Right renal pelvis (tissue), 4 donors: ENCODE measurements at places on chromosomes 12 and 14.
A peak's percentile ranks its signal among the peaks of the same experiment; 100 is the strongest.

DNA sequence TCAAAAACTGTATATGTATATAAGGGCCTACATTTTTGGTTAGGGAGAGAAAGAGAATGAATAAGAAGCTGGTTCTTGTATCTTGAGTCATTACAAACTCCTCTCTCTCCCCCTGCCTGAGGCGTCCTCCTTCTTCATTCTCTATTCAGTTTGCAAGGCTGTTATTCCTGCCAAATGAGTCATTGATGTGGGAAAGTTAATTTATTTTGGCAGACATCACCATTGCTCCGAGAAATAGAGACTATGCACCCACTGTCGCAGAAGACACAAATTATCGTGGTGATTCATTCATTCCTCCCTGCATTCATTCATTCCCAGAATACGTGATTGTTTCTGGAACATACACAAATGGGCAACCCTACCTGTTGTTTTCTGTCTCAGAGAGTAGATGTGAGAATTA lies 112.5 kb upstream of the MED13L start:
- DNase-seq, result no peak

DNA sequence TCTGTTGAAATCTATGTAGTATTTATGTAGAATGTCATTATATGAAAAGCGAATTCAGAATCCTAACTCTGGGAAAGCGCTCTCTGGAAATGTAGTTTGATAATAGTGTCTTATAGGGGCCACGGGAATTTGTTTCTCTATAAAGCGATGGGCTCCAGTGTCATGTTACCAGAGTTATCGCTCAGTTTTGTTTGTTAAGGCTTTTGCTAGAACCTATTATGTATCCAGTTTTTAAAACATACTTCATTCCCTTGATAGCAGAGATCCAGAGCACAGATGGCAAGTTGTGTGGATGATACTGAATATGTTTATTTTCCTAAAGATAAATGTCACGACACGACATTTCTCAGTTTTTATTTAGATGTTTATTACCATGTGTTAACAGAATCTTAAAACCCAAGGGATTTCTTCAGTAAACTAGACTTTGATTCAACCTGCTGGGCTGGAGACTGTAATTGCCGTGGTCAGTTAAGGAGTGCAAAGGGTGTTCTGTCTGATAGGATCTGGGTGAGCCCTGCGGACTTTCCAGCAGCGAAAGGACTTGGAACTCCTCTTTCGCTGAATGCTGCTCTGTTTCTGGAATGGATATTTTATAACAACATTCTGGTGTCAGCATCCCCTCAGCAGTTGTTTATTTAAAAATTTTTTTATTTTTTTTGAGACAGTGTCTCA lies 1.7 kb upstream of the DNAH10 start:
- DNase-seq, result no peak

DNA sequence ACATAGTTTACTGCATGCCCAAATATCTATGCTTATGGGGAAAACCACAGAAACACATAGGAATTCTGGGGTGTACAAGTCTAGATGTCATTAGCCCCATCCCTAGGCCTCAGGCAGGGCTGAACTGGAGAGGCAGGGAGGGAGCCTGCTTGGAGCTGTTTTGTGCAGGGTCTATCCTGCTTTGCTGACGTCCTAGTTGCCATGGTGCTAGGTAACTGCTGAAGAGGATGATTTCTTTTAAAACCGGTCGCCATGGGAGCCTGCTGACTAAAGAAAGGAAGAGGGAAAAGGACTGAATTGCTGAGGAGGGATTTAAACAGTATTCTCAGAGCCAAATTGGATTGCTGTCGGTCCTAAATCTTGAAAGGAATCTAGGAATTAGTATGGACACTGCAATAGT lies 10.7 kb downstream of the GPR19 start:
- DNase-seq, result no peak

GRCh38 chr14:104309657-104310369 lies 171.4 kb downstream of the KIF26A start:
- no peak for DNase-seq

DNA sequence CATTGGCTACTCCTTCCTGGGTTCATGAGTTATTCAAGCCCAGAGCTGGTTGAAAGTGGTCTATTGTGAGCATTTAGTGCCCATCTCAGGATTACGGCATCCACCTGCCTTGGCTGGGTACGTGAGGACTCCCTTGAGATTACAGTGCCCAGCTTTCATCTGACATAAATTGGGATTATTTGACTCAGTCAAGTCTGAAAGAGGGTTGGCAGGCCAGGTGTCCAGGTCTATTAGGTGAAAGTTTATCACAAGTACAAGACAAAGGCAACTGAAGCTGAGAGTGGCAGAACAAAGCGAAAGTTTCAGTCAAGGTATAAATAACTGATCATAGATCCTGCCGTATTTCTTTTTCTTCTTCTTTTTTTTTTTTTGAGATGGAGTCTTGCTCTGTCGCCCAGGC lies 84.6 kb upstream of the ATF7IP start:
- DNase-seq, result no peak

GRCh38 chr14:75654127-75654732 lies 6.4 kb downstream of the ERG28 start:
- peak; percentile 53 for DNase-seq

- DNase-seq, result no peak
These were observed 366.8 kb upstream of the MIS18BP1 start for GRCh38 chr14:45619831-45620230.

- DNase-seq, result no peak
These were observed 39.5 kb downstream of the BEGAIN start for GRCh38 chr14:100547633-100548294.

DNA sequence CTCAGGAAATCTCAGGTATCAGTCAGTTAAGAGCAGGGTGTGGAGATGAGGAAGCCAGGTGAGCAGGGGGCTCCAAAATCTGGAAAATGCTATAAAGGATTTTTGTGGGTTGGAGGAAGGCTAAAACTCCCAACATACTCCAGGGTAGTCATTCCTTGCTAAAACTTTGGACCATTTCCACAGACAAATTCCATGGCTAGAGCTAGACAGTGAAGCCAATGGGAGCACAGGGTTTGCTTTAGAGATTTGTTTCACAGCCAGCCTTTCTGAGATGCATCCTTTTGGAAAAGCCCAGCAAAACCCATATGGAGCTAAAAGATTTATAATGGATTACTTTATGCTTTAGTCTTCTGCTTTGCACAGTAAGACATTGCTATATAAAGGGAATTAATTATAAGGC lies 146.5 kb downstream of the SAMD4A start:
- no peak for DNase-seq

DNA sequence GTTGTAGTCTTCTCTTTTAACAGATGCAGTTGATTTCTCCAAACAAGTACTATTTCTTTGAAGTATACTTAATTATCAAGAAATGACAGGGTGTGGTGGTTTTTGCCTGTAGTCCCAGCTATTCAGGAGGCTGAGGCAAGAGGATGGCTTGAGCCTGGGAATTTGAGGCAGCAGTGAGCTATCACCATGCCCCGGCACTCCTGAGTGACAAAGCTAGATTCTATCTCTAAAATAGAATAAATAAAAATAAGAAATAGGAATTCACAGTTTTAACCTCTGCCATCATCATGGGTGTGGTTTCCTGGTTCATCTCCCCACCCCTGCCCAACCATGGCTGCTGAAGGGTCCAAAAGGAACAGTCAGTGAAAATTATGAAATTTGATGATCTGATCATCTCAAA lies 290.2 kb upstream of the FLRT2 start:
- DNase-seq, result no peak
